ENCODE measurements at places on chromosomes 3 and 15.

DNA sequence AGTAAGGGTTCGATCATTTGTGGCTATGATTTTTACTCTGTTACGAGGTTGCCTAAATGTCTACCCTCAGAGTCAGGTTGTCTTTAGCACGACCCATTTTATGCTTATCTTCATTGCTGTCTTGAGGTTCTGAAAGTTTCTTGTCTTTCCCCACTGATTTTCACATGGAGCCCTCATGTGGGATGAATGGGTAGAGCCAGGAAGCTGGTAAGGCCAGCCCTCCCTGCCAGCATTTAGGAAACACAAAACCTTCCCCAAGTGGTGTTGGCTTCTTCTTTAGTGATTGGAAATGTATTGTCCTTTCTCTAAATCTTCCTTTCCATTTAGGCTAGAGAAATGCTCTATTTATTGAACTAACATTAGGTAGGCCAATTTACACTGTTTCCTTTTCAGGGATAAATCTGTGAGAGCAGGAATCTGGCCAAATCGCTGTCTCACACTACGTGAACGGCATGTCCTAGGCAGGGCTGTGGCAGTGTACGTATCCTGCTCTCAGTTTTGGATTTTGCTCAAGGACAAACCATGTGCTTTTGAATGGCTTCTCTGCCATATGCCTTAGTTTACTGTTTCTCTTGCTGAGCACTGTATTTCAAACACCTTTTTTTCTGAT, 43.7 kb downstream of the MYZAP start:
- no peak for DNase-seq

GRCh38 chr3:26989037-26989436, 366.5 kb downstream of the LRRC3B start:
- DNase-seq, result no peak

- no peak for DNase-seq
These were observed 38.1 kb downstream of the TMEM212 start for GRCh38 chr3:171881251-171881650.

GRCh38 chr3:52532517-52532837, 1.2 kb downstream of the NT5DC2 start:
- DNase-seq, result no peak

DNA sequence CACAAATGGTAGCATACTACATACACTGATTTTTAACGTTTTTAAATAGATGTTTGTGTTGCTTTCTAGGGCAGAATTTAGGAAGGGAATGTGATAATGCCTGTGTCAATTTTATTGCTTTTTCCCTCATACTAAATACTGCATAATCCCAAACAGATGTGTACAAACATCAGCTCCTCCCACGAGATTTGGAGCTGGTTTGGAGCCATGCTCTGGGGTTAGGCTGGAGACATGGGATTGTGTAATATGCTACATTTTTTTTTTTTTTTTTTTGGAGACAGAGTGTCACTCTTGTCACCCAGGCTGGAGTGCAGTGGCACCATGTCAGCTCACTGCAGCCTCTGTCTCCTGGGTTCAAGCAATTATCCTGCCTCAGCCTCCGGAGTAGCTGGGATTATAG, 80.1 kb downstream of the EBLN2 start:
- no peak for DNase-seq

- DNase-seq, result no peak
These were observed 13.6 kb upstream of the HRH1 start for GRCh38 chr3:11140713-11141104.

DNA sequence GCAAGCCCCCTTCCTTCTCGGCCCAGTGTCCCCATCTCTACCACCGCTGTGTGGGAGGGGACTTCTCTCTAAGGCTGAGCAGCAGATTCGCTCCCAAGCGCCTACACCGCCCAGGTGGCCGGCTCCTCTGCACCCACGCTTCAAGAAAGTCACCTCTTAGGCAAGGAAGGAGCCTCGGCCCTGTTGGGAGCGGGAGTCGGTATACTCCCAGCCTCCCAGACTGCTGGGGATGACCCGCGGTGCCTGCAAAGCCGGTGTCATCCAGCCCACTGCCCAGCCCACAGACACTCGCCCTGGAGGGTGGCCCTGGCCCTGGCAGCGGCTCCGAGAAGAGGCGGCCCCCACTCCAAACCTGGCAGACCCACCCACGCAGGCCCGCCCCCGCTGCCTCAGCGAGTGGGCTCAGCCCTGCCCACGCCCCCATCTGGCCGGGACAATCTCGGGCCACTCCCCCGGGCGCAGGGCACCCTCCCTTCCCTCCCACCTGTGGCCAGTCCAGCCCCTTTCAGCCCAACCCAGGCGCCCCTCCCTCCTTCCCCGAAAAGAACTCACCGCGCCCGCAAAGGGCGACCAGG, 396 bp downstream of the CHRNB4 start:
- DNase-seq, result no peak

- no peak for DNase-seq
These were observed 186.6 kb downstream of the UBE2E2 start for GRCh38 chr3:23389686-23390085.

- no peak for DNase-seq
These were observed 319.6 kb upstream of the IL12A start for GRCh38 chr3:159668990-159669476.

DNA sequence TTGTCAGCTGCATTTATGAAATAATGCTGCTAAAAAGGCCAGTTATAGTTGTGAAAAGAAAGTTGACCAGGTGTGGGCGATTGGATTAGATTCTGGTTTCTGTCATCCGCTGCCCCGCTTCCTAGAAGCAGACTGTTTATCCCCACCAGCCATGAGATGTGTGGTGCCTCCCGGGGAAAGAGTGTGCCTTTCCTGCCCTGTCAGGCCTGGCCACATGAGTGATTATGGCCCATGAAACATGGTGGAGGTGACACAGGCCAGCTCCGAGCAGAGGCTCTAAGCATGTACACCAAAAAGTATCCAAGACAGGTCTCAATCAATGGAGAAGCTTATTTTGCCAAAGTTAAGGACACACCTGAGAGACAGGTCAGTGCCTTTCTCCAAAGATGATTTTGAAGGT, 85.4 kb upstream of the ABHD2 start:
- DNase-seq, result no peak

DNA sequence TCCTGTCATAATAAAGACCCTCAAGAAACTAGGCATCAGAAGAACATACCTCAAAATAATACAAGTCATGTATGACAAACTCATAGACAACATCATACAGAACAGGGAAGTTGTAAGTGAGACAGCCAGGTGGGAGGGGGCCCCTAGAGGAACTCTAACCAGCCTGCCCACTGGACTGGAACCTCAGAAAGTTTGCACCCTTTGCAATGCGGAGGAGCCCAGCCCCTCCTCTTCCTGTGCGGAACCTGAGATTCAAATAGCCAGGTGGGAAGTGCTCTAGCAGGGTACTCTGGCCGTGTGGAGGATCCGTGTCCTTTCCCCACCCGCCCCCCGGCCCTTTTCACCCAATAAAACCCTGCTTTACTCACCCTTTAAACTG, 387.0 kb upstream of the CBLB start:
- no peak for DNase-seq

GRCh38 chr3:14274999-14275961, 96.7 kb downstream of the LSM3 start:
- no peak for DNase-seq

- no peak for DNase-seq
These were observed 113.0 kb upstream of the PFN2 start for GRCh38 chr3:150083655-150084042.

GRCh38 chr3:65751123-65751700, 287.5 kb downstream of the MAGI1 start:
- DNase-seq, result no peak

GRCh38 chr3:150775001-150775599, 12.1 kb upstream of the SIAH2 start:
- no peak for DNase-seq

- no peak for DNase-seq
These were observed 49.0 kb downstream of the THBS1 start for GRCh38 chr15:39629906-39630305.

DNA sequence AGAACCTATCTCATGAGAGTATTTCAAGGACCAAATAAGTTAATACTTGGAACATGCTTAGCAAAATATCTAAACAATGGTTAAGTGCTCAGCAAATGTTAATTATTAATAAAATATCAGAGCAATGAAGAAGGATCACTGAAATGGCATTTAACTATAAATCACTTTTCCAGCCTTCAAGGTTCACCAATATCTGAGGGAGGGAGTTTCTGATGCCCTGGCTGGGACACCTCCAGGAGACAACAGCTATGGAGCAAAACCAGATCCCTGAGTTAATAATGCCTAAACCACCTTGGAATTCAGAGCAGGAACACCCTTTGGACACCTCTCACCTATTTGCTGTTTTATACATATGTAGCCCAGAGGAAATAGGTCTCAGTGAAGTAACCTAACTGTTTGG, 6.4 kb upstream of the FAM174B start:
- no peak for DNase-seq

DNA sequence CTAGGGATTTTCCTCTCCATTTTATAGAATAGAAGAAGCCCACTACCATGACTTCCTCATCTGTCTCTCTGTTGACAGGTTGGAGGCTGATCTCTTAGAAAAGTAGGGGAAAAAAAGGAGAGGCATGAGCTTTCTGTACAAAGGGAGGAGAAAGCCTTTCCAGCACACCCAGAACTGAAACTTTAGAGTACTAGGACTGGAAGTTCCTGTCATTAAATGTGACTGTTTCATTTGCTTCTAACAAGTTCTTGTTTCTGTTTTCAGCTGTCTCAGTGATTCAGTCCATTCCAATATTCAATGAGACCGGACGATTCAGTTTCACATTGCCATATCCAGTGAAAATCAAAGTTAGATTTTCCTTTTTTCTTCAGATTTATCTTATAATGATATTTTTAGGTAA, 39.0 kb downstream of the INTS14 start:
- no peak for DNase-seq

DNA sequence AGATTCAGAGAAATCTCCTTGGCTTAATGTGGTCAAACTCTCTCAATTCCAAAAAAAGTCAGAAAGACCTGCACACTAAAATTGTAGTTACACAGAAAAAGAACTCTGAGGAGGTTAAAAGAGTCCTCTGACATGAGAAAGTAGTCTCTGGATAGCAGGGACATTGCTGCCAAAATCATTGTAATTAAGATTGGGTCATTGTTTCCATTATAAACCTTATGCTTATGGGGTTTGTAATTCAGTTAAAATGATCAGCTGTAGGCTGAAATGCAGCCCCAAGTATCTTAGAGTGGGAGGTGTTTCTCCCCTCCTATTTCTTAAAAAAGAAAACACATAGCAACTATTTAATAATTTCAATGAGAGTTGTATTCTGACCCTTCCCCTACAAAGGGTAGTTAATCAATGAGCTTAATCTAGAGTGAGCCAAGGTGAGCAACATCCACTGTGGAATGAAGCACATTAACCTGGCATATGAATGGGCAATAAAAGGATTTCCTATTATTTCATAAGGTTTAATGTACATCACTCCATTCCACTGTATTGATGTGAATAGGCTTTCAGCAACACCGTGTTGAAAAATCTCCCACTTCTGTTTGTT, 406.9 kb downstream of the TIGIT start:
- no peak for DNase-seq

- DNase-seq, result no peak
These were observed 111.0 kb upstream of the CPNE4 start for GRCh38 chr3:132145833-132146232.

DNA sequence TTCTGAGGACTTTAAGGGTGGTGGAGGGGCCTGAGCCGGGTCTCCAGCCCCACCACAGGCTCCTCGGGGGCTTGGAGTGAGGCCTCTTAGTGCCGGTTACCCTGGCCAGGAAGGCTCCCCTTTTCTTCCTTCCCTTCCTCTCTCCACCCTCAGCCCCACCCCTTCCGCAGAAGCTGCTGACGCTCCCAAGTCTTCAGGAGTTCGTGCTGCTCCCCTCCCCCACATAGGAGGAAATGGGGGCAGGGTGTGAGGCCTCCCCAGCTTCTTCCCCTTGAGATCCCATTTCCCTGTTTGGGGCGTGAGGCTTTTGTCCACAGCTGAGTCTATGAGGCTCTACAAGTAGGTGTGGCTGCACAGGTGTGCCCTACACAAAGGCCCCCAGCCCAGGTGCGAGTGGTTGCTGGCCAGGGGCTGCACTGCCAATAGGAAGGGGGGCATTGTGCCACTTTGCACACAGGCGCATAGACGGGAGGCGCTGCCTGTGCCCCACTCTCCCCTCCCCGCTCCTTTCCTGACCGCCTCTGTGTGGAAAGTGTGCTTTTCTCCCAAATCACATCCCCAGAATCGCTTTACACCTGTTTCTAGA, 915 bp upstream of the CALML4 start:
- no peak for DNase-seq

DNA sequence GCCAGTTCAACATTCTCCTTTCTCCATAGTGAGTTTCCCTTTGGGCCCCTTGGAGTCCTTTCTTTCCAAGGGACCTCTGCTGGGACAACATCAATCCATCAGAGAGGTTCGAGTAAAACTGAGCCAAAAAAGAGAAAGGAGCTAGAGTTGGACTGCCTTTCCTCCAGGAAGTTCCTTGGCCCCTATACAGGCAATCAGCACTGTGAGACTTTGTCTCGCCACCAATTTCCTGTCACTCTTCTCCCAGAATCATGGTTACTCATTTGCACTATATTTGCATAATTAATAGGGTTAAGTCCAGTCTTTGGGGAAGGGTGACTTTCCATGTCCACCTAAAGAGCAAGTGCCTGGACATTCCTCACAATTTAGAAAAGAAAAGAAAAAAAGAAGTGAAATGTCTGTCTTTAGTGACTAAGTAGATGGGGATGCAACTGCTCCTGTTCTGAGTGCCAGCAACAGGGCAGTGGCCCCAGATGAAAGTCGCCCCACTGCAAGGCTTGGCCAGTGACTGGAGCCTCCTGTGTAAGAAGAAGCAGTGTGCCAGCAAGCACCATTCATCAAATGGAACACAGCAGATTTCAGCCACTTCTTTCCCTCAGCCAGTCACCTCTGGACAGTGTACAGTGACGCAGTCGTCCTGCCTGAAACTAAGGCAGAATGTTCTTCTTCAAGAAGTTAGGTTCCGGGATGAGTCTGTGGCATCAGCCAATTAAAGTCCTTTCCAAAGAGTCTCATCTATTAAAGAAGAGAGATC, 91.6 kb downstream of the FSIP1 start:
- DNase-seq, result no peak

GRCh38 chr15:57505949-57506391, 85.7 kb upstream of the MYZAP start:
- no peak for DNase-seq

GRCh38 chr3:106206146-106206545, 337.3 kb upstream of the CBLB start:
- DNase-seq, result peak; percentile 2

DNA sequence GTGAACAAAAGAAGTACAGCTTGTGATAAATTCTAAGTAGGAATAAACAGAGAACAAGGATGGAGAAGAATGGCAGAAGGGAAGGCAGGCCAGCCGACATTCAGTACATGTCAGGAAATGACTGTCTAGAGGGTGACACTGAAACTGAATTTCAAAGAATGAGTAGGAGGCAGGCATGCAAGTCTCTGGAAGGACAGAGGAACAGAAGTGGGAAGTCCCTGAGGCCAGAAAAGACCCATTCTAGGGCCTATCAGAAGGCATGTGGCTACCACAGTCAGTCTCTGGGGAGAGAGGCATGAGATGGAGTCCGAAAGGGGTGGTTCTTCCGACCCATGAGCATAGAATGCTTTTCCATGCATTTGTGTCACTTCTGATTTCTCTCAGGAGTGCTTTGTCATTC, 243.5 kb upstream of the UBE2E2 start:
- DNase-seq, result no peak

- no peak for DNase-seq
These were observed 14.4 kb downstream of the THSD4 start for GRCh38 chr15:71129669-71130068.

All from activated CD4-positive, alpha-beta T cell treated with anti-CD3 and anti-CD28 coated beads, Interleukin-2, amount 50 U/mL, for 1 hour (primary cell).